ENCODE measurements at places on chromosomes 16 and 17. TPM values are rescaled to one million over a fixed set of nuclear protein-coding genes. Genes with fewer than 3 reads are reported as not detected.

Gene MYH2
- not detected for total RNA-seq

Gene ABAT
- 5.0 TPM for total RNA-seq

Gene C16orf82
- total RNA-seq = not detected

DNA sequence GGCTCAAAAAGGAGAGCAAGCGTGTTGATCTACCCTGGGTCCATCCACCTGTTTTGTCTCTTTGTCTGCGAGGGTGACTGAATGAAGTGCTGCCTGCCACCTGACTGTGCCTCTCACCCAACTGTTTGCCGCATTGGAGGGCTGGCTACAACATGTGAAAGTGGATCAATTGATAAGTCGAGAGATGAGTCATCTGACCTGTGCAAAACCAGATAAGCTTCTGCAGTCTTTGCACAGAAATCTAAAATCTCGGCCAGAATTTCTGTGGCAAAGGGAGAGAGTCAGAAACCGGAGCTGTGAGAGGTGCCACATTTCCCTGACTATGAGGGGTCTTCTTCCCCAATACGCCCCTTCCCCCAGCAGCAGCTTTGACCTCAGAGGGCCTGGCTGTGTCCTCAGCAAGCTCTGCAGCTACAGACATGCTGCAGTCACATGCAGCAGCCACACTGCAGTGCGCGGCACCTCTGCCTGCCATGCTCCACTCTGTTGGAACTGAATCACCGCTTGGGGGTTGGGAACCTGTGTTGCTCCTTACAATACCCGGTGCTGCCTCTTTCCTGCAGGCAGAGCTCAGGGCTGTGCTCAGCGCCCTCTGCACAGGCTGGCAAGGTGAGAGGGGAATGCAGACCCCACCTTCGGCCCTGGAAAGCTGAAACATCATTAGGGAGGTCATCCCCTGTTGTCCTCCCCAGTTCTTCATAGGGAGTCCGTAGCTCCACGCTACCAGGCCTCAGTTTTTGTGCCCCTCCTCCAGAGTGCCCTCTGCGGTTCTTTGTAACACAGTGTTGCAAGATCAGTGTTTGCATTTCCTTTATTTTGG is 16.2 kb upstream of the HAS3 start:
- no peak overlapping the region for H3K4me3 ChIP-seq
- peaks cover 14% of the 10 kb centered on the region for H3K4me1 ChIP-seq
- H3K27ac ChIP-seq = no peak overlapping the region

Gene SMIM5
- total RNA-seq = 0.38 TPM

All from activated CD4-positive, alpha-beta T cell treated with anti-CD3 and anti-CD28 coated beads, Interleukin-2, amount 10 ng/mL, durations not matched to agents 24 days and 14 days (primary cell).